ENCODE measurements at places on chromosomes 5 and 9. TPM values are rescaled to one million over a fixed set of nuclear protein-coding genes. Genes with fewer than 3 reads are reported as not detected.

SLC25A2 gene
- total RNA-seq, result not detected

CCL21 gene
- 13.3 TPM for total RNA-seq

IL3 gene
- total RNA-seq, result not detected

IER5L gene
- 11.5 TPM for total RNA-seq

MLANA gene
- total RNA-seq, result not detected

QRFP gene
- total RNA-seq, result not detected

CDH9 gene
- not detected for total RNA-seq

MAMDC2 gene
- total RNA-seq, result 4.1 TPM

CAMK2A gene
- 16.4 TPM for total RNA-seq

ALDH7A1 gene
- total RNA-seq, result 16.0 TPM

NXNL2 gene
- total RNA-seq, result not detected

RIC1 gene
- 9.7 TPM for total RNA-seq

OR13J1 gene
- total RNA-seq, result not detected

C5orf58 gene
- not detected for total RNA-seq

ZFP37 gene
- total RNA-seq, result 1.00 TPM

FABP6 gene
- total RNA-seq, result 4.8 TPM

HMCN2 gene
- total RNA-seq, result 8.1 TPM

DND1 gene
- total RNA-seq, result 0.44 TPM

ANKRD18A gene
- 6.8 TPM for total RNA-seq

SPATA31C1 gene
- total RNA-seq, result not detected

CYSRT1 gene
- 0.28 TPM for total RNA-seq

Data from heart left ventricle (tissue), 16 donors.